Inflammatory macrophage treated with lipopolysaccharide for 4 hours (primary cell): ENCODE measurements at places on chromosomes 4 and X.

- peak; percentile 1 for DNase-seq
Measured at GRCh38 chr4:28686618-28687017, 1826.0 kb downstream of the STIM2 start.

DNA sequence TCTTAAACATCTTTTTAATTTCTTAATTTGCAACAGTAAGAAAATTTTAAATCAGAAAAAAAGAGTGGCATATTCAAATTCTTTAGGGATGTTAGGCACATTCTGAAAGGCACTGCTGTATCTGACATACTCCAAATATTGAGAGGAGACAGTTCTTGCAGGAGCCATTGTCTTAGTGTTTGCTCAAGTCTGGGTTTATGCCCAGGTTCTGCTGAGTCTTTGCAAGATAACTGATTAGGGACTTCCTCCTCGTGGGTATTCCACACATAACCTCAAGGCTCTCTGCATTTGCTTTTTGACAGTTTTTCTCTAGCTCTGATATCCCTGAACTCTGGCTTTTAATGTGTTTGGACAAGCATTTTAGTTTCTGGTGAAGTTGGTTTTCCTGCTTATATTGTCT is 52.6 kb downstream of the RPS3A start:
- DNase-seq, result no peak

- DNase-seq, result no peak
Measured at GRCh38 chrX:2819345-2820135, 9.2 kb upstream of the GYG2 start.

DNA sequence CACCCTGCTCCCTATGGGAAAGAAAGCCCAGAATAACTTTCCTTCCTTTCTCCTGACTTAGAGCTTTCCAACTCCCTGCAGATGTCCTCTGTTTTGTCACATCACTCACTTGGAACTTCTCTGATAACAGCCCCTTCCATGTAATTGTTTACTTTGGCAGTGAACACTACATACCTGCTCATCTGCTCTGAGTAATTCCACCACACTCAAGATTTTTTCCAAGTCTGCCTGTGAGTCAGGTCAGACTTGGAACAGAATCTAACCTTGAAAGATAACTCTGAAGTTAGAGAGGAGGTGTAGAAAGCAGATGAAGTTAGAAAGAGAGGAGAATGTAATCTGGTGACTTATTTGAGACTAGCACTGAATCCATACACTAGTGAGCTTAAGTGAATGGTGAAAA is 7.4 kb downstream of the MAGEB10 start:
- DNase-seq, result no peak

DNA sequence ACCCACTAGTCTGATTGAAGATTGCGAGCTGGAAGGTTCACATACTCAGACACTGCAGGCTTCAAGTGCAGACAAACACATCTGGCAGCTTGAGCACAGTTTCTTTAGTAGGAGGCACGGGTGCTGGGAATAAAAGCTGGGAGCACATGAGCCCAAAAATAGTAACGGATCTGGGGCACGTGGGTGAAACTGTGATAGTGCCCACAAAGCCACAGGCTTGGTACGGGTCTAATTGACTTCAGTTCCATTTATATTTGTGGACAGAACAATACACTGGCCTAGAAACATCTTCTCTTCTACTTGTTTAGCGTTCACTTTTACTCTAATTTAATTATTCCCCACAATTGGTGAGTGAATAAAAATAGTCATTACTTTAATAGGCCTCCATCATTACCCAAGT is 2370.7 kb downstream of the PCDH7 start:
- DNase-seq, result no peak

DNA sequence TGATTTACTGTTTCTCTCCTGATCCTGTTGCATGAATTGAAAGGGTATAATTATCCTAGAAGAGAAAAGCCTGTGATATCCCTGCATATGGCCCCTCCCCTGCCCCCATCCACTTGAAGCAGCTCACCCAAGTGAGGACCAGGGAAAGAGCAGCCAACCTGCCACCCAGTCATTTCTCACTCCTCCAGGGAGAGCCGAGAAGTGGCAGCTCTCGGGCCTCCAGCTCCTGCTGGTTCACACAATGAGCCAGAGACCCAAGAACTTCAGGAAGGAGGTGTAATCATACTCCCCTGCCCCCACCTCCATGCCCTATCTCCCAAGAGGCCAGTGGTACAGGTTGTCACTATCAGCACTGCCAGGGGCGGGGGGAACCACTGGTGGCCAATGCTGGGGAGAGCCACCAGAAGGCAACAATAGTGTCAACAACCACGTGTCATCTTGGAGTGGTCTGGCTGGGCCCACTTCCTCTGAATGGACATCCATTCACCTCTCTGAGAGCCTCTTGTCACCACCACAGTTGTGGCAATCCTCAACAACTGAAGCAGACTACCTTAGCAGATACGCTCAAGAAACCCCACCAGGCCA is 42.9 kb downstream of the APOO start:
- no peak for DNase-seq

DNA sequence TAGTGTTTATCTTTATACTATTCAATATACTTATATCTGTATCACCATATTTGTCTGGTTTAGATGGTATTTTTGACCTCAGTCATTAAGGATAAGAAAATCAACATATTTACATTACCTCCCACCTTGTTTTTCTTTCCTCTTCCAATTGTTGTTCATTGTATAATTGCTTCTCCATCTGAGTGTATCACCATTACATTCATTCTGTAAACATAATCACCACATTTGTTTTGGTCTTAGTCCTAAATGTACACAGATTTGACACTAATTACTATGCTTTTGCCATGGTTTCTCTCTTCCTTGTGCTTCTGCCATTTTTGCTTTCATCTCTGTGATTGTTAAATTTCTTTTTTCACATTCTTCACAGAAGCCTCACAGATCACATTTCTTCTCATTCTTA is 12.7 kb downstream of the ARMCX6 start:
- no peak for DNase-seq

DNA sequence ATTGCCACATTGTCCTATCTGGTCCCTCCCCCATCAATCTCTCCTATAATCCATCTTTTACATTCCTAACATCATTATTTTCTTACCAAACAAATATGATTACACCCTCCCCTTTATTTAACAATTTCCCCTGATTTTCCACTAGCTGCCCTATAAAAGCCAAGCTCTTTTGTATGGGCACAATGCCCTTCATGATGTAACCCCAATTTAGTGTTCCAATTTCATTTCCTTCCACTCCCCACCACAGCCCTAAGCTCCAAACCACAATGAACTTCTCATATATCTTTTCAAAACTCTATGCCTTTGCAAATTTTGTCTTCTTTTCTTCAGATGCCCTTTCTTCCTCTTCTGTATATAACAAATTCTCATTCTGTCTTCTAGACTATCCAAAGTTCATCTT is 39.5 kb upstream of the PTPN13 start:
- DNase-seq, result peak; percentile 68

GRCh38 chr4:38144031-38144430 is 183.8 kb downstream of the PTTG2 start:
- no peak for DNase-seq

DNA sequence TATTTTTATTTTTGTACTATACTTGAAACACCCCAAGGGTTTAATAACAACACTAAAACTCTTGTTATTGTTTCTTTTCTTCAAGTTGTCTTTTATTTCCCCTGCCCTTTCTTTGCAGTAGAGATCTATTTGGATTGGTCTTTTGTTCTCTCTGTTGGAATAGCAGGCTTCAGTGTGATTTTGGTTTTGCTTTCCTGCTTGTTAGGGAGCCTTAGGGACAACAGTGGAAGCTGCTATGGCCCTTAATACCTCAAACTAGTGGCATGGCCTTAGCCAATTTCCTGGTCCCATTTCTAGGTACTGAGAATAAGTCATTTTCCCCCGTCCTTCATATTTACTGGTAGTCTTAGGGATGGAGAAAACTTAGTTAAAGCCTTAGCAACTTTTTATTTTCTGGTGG is 535.4 kb upstream of the NDST4 start:
- DNase-seq, result no peak

- no peak for DNase-seq
Measured at GRCh38 chrX:120029354-120029753, 48.1 kb downstream of the RHOXF2B start.

DNA sequence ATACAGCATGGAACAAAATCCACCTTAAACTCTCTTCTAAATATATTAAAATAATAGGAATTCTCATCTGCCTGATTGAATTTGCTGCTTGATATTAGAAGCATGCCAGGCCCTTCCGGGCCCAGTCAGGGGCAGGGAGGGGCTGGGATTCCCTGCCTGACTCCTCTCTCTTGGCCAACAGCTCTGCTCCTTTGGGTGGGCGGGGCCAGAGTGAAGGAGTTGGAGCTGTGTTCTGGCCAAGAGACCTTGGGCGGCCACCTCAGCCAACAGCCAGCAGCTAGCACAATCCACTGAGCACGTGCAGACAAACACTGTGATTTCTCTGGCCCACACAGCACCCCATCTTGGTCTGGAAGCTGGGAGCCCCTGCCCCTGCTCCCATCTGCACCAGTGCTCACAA is 140.3 kb downstream of the PJA1 start:
- no peak for DNase-seq

DNA sequence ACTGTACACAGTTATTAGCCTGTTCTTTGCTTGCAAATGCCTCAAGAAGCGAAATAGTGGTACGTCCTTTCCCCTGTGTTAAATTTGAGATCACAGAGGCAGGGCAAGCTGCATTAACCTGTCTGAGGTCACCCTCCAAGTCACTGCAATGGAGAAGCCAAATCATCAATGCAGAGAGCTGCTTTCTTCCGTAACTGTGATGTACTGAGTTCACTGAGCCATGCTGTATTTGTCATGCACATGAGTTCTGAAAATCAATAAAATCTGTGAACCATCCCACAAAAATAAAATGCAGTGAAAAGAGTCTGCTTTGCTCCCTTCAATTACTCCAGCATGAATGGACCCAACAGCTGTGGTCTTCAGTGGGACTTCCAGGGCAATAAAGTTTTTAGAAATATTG is 393.5 kb downstream of the KCNIP4 start:
- DNase-seq, result no peak

DNA sequence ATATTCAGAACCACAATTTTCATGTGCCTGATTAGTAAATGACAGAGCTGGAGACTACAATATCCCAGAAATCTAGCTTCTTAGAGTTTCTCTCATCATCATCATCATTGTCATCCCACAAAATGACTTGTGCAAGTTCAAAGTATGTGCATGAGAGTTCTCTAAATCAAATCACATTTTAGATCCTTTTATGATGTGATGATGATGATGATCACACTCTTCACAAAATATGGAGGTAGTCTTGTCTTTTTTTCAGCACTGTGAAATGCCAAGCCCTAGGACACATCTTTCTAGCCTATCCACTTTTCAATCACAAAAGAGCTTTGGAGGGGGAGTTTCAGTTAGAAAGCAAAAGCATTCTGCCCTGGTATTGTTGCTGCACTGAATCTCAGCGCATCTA is 7.4 kb downstream of the MBNL3 start:
- no peak for DNase-seq

DNA sequence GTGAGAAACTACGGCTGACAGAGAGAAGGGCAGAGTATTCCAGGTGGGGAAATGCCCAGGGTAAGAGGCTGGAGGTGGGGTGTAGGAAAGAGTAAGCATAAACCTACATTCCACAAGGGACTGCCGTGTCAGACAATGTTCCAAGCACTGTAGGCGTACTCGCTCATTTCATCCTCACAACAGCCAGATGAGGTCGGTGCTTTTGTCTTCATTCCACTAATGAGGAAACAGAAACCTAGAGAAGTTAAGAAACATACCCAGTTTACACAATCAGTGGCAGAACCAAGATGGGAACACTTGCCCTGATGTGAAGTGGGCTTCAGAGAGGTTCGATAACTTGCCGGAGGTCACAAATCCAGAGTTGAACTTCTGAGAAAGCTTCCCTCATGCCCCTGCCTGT is 4.6 kb downstream of the SASH3 start:
- peak; percentile 85 for DNase-seq

DNA sequence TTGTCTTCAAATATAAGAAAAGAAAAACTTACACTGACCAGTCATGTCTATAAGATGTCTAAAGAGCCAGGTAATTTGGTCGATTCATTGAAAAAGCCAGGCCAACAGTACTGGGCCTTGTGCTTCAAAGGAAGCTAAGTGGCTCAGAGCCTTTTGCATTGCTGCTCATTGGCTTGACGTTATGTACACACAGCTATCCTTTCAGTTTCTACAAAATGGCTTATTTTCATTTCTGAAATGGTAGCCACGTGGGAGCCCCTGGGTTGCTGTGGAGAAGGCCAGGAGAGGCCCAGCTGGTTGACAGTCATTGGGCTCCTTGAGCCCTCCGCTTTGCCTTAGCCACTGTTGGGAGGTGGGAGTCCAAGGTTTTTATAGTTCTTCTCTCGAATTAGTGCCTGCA is 199.1 kb upstream of the CXorf66 start:
- no peak for DNase-seq

- DNase-seq, result no peak
Measured at GRCh38 chr4:142550965-142551364, 295.1 kb downstream of the INPP4B start.
